ENCODE measurements at places on chromosomes 2 and 18. TPM values are rescaled to one million over a fixed set of nuclear protein-coding genes. Genes with fewer than 3 reads are reported as not detected.

- no peak for DNase-seq
These were observed 308.9 kb downstream of the RND3 start for GRCh38 chr2:150178591-150178990.

DNA sequence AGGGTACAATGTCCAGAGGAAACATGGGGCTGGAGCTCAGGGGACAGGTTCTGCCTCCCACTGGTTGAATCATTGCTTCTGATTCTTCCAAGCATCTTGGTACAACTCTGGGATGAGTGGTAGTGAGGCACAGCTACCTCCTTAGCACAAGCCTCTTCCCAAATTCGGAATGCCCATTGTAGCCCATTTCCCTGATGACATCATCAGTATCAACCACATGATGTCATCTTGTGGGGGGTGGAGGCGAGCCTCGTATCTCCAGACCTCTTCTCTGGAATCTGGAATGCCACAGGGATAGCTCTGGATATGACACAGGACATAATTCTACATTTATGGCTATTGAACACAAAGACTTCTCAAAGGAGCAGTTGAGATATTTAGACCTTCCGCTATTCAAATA is 715.2 kb downstream of the RNF144A start:
- no peak for DNase-seq

Gene STAT4
- total RNA-seq: 1.6 TPM

DNA sequence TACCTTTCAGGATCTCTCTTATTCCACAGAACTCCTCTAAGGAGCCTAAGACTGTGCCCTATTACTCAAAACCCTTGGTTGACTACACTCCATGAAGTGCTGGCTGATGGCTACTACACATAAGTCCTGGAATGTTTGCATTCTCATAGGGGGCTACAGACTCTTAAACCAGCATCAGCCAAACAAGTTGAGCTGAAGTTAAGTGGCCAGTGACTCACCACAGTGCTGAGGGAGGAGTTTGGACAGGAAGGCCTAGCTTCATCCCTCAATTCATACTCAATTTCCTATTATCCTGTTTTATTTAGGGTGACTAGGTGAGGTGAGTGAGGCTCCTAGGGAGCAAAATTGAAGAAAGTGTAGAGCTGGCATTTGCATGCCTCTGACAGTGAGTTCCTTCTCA is 246.7 kb downstream of the SMAD2 start:
- no peak for DNase-seq

Gene PRKAG3
- total RNA-seq: not detected

Gene ALPP
- 0.32 TPM for total RNA-seq

DNA sequence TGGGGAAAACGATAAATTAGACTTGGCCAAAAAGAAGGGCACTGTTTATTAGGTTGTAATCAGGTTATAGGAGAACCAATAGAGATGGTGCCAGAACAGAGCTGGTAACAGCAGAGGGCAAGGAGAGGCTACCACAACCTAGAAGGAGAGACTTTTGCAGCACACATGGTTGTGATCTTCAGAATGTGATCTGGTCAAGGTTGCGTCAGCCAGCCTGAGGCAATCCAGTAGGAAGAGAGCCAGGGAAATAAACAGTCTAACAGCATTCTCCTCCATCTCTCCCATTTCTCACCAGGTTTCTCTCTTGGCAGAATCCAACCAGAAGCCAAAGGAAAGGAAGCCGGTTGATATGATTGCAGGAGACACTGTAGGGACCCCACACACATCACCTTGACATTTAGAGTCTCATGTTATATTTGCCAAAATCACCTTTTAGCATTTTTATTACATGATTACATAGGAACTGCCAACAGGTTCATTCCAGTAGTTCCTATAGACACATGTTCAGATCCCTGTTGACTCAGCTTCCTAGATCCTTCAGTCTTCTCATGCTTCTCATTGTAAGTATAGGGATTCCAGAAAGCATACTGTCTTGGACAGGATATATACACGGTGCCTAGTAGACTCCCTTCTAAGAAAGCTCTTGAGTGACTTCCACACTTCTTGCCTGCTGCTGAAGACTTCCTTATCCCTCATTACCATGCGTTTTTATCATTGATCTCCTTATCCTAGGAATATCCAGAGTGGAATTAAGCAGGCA is 17.6 kb upstream of the SPATS2L start:
- DNase-seq: no peak

DNA sequence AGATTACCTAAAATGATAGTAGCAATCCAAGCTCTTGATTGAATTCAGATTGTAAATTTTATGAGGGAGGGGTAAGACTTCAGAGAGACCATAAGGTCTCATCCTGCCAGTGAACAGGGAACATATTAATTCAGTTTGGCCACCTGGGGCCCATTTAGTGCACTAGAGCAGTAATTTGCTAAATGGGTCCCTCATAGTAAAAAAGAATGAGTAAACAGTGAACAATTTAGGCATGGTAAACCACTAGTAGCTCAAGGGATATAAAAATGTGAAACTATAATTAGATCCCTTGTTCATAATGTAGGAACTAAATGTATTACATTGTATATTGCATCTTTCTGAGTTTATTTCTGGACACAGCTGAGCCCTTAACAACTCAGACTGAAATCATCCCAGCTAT is 4.9 kb upstream of the PHLPP1 start:
- DNase-seq: peak; percentile 40

DNA sequence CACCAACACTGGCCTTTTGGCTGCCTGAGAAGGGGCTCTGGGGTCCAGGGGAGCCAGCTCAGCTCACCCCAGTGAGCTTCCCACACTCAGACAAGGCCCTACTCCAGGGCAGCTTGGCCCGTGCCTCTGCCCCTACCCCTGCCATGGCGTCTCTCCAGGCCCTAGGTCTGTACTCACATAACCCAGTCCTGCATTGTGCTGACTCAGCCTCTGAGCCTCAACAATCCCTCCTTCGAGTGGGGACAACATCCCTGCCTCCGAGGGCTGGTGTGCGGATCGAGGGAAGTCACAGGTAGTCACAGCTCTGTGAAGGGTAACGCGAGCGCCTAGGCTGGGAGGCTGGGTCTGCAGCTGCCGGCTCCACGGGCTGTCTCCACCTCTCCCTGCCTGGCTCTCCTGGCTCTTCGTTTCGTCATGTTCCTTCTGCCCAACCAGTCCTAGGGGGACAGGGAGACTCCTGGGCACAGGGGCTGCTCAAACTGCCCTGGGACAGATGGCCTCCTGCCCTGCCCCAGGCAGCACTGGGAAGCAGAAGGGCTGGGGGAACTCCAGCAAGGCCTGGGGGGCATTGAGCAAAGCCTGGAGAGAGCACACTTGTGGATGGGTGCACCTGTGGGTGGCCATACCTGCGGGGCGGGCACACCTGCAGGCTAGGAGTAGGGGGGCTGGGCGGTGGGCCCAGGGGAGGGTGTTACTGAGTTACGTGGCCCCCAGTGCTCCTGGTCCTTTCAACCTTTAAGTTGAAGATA is 74.6 kb downstream of the RRM2 start:
- no peak for DNase-seq

- DNase-seq: no peak
These were observed 23.6 kb downstream of the IL1R2 start for GRCh38 chr2:102015399-102015798.

- DNase-seq: peak; percentile 100
These were observed 170.0 kb downstream of the DNAH7 start for GRCh38 chr2:195898505-195899191.

- no peak for DNase-seq
These were observed 48.9 kb downstream of the FRZB start for GRCh38 chr2:182817558-182817957.

DNA sequence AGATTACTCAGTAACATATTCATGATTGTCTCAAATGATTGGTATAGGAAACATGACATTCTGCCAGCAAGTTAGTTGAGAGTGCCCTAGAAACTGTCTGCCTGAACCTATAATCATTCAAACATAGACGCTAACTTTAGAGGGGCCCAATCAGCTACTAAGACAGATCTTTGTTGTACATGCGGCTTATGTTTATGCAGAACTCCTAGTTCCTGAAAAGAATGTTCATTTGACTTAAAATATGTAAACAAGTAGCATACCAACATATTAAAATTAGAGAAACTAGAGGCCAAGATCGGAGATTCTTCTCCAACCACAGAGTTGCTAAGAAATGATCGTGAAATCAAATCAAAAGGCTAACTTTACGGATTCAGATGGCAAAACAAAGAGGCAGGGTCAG is 4.2 kb upstream of the METAP1D start:
- DNase-seq: no peak

DNA sequence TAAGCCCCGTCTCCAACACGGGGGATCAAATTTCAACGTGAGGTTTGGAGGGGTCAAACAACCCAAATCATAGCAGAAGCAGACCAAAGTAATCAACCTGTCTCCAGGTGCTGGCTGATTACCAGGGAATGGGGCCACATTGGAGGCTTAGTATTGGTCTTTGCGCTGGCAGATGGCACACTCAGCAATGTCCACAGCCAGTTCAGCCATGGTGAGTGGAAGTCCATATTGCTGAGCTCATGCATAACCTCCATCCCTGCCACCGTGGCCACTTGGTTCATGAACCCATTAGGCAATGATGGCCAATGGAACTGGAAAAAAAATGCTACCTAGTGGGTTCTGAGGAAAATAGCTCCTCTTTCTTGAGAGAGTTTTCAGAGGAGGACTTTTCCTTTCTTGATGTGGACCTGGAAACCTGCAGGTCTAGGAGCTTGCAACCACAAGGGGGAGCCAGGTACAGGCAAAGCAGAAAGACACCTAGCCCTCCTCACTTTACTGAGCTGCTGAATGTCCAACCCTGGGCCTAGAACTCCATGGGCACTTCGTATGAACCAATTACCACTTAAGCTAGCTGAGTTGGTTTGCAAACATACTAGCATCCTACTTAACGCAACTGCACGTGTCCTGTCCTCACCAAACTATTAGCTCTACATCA is 128.0 kb upstream of the GYPC start:
- peak; percentile 1 for DNase-seq

DNA sequence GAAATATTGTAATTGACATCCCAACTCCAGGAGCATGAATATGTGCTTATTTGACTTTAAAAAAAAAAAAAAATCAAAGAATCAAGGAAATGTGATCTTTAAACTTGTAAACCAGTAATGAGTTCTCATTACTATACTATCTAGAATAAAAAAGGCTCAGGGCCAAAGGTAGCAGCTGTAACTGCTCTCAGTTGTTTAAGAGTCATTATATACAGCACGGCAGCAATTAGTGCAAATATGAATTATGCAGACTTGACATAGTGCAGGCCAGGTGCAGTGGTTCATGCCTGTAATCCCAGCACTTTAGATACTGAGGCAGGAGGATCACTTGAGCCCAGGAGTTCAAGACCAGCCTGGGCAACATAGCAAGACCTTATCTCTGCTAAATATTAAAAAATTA is 125.7 kb upstream of the TTC39C start:
- DNase-seq: no peak

- no peak for DNase-seq
These were observed 1.3 kb upstream of the CCDC141 start for GRCh38 chr2:179051250-179051649.

Gene TUBA3E
- not detected for total RNA-seq

DNA sequence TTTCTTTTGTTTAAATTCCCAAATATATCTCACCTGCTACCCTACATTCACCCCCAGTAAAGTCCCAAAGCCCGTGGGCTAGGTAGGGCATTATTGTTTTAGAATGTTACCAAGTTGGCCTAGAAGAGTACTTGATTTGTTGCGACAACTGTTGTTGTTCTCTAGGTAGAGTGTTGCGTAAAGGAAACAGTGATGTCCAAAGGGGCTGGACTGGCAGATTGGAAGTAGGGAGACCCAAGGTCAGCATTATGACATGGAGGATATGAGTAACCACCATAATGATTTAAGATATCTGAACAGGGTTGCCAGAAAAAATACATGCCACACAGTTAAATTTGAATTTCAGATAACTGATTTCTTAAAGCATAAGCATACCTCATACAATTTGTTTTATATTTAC is 39.2 kb downstream of the SCN1A start:
- DNase-seq: peak; percentile 14

GRCh38 chr2:221569425-221569845 is 2.7 kb downstream of the EPHA4 start:
- DNase-seq: no peak

Gene TUBA4B
- total RNA-seq: not detected

DNA sequence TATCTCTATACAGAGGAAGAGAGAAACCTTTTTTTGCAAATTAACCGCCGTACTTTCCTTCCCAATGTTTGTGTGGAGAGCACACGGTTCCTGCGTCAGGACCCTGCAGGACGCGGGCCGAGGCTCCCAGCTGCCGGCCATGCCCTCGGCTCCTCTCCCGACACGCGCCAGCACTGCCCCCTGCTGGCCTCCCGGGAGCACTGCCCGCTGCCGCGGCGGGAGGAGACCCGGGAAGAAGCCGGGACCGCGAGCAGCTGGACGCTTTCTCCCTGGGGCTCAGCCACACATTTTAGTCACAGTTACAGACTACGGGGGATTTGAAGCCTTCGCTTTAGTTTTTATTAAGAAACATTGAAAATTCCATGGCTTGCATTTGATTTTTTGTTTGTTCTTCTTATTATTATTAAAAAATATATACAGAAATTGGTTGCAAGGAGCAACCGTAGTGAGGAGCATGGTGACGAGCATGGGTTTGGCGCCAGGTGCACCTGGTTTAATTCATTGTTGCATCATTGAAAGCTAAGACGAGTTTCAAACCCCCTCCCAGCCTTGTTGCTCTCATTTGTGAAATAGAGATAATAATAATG is 401.2 kb downstream of the GALR1 start:
- no peak for DNase-seq

Gene MAP4K3
- total RNA-seq: 58.1 TPM

GRCh38 chr18:8705238-8705960 is at the start of gene MTCL1:
Gene MTCL1, plus strand, starts transcription at chr18:8705556. Its CDS starts 105 bp downstream, at chr18:8705661.
- DNase-seq: peak; percentile 19

DNA sequence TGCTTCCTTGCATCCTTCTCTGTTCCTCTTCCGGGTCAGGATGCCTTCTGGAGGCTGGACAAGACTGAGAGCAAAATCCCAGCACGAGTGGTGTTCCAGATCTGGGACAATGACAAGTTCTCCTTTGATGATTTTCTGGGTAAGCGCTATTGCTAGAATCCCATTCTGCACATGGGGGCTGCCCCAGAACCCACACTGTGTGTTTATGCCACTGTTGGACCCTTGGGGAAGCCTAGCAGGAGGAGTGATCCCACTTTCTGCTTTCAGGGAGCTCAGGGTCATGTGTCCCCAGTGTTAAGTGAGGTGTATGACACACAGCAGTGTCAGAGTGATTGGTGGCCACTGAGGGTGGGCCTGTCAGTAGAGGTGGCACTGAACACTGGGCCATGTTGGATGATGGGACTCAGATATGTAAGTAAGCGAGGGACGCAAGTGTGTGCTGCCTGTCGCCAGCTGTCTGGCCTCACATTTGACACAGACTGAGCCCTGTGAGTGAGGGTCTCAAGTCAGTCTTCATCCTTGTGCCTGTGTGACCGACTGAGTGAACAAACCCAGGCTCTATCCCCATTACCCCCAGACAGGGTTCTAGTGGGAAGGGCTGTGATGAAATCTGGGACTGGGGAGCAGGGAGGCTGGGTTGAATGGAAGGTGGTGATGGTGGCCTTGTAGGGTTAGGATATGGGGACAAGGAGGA is 220.9 kb downstream of the DYSF start:
- DNase-seq: no peak

Gene RESP18
- not detected for total RNA-seq

GRCh38 chr2:207487650-207488311 is 42.0 kb upstream of the CREB1 start:
- peak; percentile 90 for DNase-seq
